Activated CD8-positive, alpha-beta memory T cell treated with anti-CD3 and anti-CD28 coated beads for 1 hour (primary cell): ENCODE measurements at places on chromosomes 1 and 21.

DNA sequence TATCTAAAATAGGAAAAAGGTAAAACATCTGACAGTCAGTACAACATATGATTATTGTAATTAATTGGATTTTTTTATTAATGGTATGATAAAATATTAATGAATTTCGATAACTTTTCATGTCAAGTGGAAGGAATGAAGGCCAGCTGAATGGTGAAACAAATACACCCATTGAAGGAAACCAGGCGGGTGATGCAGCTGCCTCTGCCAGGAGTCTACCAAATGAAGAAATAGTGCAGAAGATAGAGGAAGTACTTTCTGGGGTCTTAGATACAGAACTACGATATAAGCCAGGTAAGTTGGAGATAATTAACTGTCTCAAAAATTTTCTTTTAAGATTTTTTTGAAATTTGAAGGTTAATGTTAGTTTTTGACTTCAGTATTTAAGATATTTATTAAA lies 3.2 kb downstream of the SON start:
- no peak for DNase-seq

- DNase-seq: no peak
Observed at GRCh38 chr1:41240781-41241353, 1.2 kb downstream of the SCMH1 start.

DNA sequence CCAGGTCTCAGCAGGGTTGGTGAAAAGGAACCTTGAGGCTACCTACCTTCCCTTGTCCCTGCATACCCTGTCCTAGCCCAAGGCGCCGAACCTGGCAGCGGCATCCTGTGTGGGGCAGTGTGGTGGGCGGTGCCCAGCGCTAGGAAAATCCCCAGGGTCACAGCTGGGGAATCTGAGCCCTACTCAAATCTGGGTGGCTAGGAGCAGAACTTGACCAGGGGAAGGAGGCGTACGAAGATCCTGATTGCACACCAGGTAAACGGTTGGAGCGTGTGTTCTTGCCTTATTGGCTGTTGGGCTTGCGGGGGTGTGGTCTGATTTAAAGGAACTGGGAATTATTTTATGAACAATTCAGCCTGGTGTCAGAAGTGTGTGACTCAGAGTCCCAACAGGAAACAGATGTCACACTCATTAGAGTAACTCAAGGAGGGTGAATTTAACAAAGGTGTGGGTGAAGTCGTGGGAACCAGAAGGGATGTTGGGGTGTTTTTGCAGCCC lies 118.6 kb downstream of the LRIG2 start:
- DNase-seq: no peak

DNA sequence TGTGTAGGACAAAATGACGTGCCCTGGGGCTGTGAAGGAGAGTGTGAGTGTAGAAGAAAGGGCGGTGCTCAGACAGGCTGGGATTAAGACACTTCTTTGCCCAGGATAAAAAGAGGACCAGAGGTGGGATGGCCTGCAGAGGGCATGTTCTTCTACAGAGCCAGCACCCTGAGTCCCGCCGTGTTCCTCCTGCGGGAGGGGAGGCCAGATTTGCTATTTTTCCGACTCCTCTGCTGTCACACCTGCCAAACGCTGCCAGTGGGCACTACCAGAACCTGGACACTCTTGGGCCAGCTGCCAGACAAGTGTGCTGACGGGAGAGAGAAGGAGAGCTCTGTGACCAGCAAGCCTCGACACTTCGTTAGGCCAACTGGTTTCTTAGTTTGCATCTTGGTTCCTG lies 206.4 kb downstream of the PLD5 start:
- no peak for DNase-seq

- no peak for DNase-seq
Observed at GRCh38 chr1:168732736-168733135, 3.7 kb upstream of the DPT start.

DNA sequence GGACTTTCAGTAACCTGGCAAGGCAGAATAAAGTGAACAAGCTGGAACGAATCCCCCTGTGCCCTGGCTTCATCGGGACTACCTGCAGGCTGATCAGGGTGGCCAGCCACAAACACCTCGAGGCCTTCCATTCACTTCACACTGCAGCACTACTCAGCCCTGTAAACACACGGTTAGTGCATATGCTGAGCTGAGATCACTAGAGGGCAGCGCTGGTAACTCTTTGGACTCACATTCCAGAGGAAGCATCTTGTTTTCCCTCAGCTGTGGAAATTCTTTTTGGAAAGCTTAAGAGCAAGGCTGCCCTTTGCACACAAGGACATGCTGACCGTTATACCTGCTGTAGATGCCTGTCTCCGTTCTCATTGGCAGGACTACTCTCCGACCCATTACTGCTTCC lies 32.1 kb downstream of the PCSK9 start:
- DNase-seq: no peak

- no peak for DNase-seq
Observed at GRCh38 chr1:89369331-89369730, 5.5 kb downstream of the GBP6 start.

DNA sequence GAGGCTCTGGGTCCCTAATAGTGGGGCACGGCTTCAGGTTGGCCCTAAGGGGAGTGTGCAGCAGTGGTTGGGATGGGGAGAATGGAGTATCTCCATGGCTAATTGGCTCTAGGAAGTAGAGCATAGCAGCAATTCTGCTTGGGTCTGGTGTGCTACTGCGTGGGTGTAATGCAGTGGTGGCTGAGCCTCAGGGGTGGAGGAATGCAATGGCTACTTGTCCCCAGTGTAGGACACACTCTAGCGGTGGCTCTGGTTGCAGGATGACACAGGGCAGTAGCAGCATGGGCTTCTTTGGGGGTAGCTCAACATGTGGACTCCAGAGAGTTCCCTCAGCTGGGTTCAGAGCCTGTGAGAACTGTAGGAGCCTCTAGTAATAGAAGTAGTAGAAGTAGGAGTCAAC lies 91.2 kb upstream of the FAM78B start:
- DNase-seq: no peak

- no peak for DNase-seq
Observed at GRCh38 chr1:96651517-96651916, 70.1 kb upstream of the PTBP2 start.

DNA sequence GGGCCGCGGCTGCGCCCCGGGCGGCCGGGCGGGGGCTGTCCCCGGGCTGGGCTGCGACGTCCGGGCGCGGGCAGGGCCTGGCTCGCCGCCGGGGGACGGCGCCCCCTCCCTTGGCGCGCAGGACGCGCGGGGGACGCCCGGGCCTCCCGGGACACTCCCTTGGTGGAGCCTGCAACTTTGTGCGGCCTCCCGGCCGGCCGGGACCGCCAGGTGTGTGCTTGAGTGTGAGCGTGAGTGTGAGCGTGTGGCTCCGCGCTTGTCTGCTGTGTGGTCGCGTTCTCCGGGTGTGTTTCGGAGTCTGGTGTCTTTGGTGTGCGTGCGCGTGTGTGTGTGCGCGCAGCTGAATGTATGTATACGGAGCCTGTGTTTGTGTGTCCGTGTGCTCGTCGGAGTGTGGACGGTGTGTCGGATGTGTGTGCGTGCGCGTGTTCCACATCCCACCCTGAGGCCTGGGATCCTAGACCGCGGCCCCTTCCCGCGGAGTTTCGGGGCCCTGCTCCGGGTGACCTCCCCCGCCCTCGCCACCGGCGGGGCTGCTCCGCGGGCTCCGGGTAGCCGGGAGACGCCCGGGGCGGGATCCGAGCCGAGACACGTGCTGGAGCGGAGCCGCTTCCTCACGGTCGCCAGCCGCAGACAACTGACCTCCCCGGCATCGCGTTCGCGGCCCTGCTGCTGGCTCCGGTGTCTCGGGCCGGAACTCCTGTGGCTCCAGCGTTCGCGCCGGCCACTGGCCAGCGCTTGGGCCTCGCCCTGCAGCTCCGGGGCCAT lies 1.7 kb downstream of the PTPRU start:
- DNase-seq: no peak

GRCh38 chr1:178513278-178513983 lies 522 bp downstream of the TEX35 start:
- DNase-seq: no peak

- no peak for DNase-seq
Observed at GRCh38 chr1:174189428-174190062, 30.2 kb downstream of the RABGAP1L start.

GRCh38 chr1:47577303-47578025 lies 139.6 kb downstream of the FOXD2 start:
- no peak for DNase-seq

DNA sequence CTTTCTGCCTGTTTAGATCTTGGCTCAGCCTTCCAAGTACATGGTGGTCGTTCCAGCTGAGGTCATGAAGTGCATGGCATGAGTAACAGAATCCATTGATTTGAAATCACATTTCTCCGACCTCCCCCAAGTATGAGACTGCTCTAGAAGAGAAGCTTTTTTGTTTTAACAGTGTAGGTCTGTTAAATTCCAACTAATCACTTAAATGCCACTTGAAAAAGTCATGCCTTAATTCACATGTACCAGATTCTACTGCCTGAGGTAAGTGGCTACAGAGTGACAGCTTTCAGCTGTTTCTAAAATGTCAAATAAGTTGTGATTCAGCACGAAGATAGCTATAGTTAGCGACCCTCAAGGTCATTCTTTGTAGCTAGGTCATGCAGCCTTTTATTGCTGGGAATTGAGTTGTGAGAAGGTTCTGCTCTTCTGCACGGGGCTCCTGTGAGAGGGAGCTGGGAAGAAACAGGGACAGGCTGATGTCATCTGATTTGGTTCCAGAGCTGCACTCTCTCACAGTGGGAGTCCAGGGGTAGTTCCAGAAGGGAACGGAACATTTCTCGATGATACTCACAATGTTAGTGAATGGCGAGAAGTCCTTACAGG lies 112.7 kb downstream of the VPS13D start:
- DNase-seq: no peak
